Amniotic epithelial cell (primary cell): ENCODE measurements at places on chromosomes 4 and X.
A peak's percentile ranks its signal among the peaks of the same experiment; 100 is the strongest.

- peak; percentile 40 for DNase-seq
These were observed 16.5 kb upstream of the SMIM14 start for GRCh38 chr4:39655211-39655610.

DNA sequence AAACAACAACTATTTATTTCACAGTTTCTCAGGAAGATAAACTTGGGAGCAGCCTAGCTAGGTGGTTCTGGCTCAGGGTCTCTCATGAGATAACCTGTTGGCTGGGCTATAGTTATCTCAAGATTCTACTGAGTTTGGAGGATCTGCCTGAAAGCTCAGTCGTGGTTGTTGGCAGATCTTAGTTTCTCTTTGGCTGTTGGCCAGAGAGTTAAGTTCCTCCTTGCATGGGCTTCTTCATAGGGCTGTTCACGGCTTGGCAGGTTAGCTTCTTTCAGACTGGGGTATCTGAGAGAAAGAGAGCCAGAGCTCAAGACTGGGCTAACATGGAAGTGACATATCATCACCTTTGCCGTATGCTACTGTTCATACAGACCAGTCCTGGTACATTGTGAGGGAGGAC, 28.7 kb downstream of the SEC24B start:
- DNase-seq = no peak

DNA sequence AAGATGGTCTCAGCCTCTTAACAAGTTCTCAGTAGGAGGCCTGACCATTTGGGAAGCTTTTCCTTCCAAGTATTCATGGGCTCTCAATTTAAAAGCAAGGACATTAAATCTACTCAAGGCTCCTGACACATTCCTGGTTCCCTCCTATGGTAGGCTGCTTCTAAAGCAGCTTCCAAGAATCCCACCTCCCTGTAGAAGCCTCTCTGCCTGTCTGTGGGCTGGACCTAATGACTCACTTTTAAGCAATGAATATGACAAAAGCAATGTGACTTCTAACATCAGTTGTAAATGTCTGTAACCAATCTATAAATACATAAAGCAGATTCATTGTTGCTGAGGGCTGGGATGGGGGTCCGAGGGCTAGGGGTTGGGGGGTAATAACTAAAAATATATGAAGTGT, 99.5 kb upstream of the FAM9B start:
- peak; percentile 32 for DNase-seq

DNA sequence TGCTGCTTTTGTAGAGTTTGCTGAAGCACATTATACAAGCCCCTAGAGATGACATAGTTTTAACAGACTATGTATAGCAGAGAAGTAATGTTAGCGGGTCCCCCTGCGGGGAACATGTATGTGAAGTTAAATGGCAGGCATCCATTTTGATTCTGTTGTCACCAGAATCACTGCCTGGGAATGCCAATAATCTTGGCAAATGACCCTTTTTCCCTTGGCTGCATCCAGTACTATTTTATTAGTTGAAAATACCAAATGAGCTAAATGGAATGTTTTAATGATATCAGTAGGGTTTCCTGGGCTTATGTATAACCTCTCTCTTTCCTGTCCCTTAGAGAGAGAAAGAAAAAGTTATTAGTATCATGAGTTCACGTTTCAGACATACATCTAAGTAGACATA, 93.6 kb downstream of the LIMCH1 start:
- no peak for DNase-seq

- no peak for DNase-seq
These were observed 105.1 kb upstream of the KLHL13 start for GRCh38 chrX:118221733-118222132.

- DNase-seq = no peak
These were observed 20.6 kb downstream of the CLIC2 start for GRCh38 chrX:155313766-155314165.

- peak; percentile 35 for DNase-seq
These were observed 658.7 kb upstream of the EPHA5 start for GRCh38 chr4:66328803-66329574.
